ENCODE measurements at places on chromosomes 16 and 17.

DNA sequence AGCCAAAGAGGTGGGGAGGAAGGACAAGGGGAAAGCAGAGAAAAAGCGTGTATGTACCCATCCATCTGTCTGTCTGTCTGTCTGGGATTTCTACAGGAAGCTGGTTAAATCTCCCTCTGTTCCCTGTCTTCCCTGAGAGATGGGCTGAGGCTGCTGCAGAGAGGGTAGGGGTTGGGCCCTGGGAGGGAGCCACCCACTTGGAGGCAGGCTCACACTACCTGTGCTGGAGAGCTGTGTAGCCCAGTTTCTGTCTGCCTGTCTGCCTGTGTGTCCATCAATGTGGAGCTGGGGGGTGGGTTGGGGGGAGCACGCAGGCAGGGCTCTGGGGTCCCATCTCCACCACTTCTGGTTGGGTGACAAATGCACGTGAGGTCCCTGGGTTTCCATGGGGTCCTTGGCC is 18.6 kb upstream of the C17orf113 start:
- DNase-seq: no peak

DNA sequence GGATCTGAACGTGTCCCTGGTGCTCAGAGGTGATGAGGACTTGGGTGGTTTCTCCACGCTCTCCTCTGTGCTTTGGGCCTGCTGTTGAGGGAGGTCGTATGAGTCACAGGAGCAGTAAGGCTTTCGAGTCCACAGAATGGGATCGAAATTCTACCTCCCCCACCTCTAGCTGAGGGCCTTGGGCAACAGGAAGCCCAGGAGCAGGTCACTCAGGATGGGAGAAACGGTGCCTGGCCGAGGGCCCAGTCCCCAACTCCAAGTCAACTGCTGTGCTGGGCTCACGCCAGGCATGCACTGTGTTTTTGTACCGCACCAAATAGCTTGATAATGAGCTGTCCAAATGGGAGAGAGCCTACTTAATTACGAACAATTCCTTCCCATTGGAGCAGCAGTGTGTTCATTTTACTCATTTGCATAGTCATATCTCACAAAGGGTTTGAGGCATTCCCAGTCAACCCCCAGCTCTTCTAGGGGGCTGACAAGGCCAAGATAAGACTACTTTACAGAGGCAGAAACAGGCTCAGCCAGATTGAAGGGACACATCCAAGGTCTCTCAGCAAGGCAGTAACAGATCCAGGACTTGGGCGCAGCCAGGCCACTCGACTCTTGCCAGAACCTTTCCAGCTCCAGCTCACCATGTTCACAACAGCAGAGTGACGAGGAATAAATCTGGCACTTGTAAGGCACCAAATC is 53.6 kb downstream of the WNT3 start:
- no peak for DNase-seq

DNA sequence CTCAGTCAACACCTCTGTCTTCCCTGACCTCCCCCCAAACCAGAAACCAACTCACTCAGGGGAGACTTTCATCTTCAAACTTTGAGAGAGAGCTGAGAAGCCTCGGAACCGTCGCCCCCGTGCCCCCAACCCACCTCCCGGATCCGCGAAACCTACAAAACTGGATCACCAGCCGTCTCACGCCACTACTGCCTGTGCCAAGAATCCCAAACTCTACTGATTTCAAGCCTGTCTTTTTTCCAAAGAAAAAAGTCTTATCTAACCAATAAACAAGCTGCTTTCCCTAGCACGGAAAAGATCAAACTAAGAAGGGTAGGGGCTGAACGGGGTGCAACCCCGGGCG is 2.0 kb downstream of the AXIN2 start:
- no peak for DNase-seq

DNA sequence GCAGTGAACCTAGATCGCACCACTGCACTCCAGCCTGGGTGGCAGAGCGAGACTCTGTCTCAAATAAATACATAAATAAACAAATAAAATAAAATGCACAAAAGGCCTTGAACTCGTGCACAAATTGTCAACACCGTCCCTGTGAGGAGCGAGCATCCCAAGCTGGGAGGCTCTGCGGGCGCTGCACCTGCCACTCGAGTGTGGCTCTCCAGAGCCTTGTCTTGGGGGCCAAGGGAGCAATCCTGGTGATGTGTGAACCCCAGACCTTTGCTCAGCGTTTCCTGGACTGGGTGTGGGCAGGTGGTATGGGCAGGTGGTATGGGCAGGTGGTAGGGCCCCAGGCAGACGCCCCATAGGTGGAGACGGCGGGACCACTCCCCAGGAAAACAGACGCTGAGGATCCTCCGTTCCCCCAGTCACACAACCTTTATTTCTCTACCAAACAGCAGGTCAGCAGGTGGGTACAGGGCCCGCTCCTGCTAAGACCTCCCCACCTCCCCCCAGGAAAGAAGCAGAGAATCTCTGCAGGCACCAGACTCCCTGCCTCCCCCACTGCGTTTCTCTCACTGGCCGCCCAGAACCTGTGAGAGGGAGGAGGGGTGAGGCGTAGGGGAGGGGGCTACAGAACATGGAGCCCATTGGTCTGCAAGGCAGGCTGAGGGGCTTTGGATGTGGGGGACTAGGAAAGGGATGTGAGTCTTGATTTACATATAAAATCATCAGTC is 7.4 kb upstream of the P2RX1 start:
- no peak for DNase-seq

GRCh38 chr16:57949013-57949412 is 21.9 kb downstream of the CNGB1 start:
- no peak for DNase-seq

- DNase-seq: no peak
Measured at GRCh38 chr16:31880322-31880979, 6.8 kb downstream of the ZNF267 start.

- DNase-seq: no peak
Measured at GRCh38 chr17:55816532-55817396, 65.9 kb downstream of the PCTP start.

DNA sequence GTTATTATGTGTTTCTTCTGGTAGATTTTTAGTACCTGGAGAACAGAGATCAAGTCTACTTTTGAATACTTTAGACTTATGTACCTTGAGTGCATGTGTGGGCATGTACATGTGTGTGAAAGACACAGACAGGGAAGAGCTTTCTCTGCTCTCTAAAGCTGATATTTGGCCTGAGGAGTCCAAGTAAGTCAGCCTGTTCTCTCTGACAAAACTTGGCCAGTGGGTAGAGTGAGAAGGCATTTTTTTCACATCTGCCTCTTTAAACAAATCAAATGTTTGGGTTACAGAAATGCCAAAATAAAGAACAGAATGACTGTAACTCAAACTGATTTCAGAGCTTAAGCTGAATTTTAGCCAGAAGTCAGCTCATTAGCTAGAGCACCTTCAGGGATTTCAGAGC is 309.7 kb upstream of the DYNLRB2 start:
- DNase-seq: no peak

Data from NCI-H82 (cell line).